ENCODE measurements at places on chromosomes 11 and 22.

- no peak for DNase-seq
Observed at GRCh38 chr11:10305964-10306918, 1.4 kb downstream of the ADM start.

- no peak for DNase-seq
Observed at GRCh38 chr11:119433358-119433725, 10.4 kb upstream of the THY1 start.

GRCh38 chr11:34886609-34887008 lies 29.6 kb downstream of the APIP start:
- no peak for DNase-seq

DNA sequence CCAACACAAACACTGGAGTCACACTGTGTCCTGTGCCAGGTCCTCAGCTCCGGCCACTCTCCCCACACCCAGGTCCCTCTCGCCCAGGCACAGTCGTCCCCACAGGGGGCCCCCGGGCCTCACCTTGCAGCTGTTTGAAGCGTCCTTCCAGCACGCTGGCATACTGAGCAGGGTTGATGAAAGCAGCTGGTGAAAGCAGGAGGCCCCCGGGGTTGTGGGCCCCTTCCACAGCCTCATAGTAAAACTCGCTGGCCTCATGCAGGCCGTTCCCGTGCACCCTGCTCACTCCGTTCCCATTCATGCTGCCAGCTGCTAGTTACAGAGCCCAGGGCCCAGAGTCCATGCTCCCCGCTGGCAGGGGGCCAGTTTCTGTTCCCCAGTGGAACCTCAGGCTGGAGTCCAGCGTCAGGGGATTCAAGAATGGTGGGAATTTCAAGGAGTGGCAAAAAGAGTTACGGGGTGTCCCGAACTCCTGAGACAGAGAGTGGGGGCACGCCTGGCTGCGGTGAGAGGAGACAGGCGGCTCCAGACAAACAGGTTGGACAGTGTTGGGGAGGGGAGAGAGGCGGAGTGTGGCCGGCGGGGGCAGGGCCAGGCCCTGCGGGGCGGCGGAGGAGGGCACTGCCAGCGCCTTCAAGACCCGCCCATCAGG lies 10.6 kb downstream of the SPTBN2 start:
- no peak for DNase-seq

GRCh38 chr22:49229483-49230193 lies 598.0 kb downstream of the BRD1 start:
- DNase-seq, result no peak

DNA sequence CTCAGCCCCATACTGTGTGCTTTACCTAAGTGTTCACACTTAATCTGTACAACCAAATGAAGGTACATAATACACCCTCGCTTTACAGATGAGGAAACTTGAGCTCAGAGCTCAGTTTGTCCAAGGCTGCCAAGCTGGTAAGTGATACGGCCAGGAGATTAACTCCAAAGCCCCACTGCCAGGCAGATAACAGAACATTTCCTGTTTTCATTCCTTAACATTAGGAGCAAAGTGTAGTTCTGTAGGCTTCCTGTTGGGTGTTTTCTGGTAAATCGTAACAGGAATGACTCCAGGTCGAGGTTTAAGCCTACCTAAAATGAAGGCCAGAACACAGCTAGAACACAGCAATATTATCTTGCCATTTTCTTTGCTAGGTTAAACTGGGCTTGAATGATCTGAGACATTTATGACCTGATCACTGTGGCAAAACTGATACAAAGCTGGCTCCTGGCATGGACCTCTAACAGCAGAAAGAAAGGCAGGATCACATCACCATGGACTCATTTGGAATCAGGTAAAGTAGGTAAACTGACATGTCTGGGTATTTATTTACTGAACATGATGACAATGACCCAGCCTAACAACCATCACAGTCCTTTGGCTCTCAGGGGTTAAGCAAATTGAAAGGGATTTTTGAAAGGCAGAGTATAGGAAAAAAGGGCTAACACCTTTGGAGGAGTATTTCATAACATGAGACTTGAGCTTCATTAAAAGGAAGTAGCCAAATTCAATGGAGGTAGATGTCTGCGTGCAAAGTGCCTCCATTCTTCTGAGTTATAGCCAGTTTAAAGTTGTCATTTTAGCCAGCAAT lies 3.9 kb upstream of the NUP50 start:
- DNase-seq, result no peak

DNA sequence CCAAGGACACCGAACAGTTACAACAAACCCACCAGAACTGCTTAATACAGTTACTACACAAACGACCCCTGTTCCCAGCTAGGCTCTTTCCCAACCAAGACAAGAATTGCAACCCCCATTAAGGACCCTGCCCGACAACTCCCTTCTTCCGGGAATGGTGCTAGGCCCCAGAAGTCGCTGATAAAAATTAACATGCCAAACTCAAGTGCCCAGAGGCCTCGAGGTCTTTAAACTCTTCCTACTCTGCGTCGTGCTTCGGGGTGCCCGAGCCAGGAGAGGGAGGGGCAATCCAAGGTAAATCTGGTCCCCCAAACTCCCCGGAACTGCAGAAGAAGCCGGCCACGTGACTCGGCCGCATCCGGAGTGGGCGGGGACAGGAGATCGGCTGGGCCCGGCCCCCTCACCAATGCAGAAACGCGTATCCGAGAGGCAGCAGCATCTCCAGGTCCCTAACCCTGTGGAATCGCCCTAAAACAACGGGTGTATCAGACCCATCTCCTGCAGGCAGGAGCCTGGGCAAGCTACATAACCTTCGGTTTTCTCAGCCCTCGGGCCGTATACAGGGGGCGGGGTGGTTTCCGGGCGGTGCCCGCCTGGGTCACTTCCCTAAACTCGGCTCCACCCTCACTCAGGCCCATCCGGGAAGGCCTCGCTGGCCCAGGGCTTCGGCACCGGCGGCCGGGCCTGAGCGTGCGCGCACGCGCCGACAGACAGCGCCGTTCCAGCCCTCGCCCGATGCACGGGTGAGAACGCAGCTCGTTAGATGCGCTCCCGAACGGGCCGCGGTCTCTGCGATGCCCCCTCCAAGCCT lies 1.1 kb downstream of the CFL1 start:
- peak; percentile 70 for DNase-seq

DNA sequence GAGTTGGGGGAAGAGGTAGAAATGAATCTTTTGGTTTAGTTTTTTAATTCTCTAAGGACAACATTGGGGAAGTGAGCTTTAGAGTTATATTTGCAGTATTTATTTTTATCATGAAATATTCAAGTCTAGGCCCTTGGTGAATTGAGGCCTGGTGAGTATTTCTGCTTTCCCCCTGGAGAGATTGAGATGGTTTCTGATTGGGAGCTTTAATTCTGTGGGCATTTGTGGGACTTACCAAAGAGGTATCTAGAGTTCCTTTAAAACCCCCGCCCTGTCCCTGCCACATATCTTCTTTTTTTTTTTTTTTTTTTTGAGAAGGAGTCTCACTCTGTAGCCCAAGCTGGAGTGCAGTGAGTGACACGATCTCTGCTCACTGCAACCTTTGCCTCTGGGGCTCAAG lies 9.6 kb downstream of the ACO2 start:
- no peak for DNase-seq

DNA sequence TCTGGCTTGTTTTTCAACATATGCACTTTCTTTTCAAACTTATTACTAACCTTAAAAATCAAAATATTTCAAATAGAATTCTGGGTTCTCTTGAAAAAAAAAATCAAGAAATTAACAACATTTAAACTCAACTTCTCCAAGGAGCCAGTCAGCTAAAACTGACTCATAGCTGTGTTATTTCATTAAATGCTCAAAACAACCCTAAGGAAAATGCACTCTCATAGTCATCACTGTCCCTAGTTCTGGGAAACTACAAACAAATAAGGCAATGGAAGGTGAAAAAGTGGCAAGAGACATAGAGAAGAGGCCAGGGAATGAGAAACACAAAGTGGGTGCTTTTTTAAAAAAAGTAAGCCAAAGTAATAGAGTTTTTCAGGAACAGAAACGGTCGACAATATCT lies 4.1 kb upstream of the ARHGAP20 start:
- DNase-seq, result no peak

GRCh38 chr11:11036185-11036847 lies 178.5 kb upstream of the ZBED5 start:
- DNase-seq, result no peak

- DNase-seq, result no peak
Observed at GRCh38 chr11:119778391-119779194, 49.6 kb upstream of the NECTIN1 start.

GRCh38 chr11:28209906-28210305 lies 101.7 kb downstream of the METTL15 start:
- no peak for DNase-seq

DNA sequence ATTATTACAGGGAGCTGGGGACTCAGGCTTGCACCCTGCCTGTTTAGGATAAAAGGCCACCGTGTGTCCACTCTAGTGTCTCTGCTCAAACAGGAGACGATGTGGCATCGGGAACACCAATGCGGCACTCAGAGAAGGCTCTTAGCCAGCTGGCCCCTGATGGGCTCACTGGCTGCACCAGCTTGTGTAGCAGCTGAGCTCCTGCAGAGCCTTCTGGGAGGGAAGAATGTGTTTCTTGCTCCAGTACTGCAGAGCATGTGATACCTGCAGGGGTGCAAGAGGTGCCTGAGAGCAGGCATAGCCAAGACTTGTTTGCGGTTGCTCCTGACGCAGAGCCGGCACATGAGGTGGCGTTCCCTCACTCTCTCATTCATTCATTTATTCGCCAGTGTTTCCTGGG lies 44.4 kb upstream of the KCNQ1OT1 start:
- DNase-seq, result no peak

- DNase-seq, result no peak
Observed at GRCh38 chr22:43852573-43853327, 9.6 kb downstream of the SULT4A1 start.

DNA sequence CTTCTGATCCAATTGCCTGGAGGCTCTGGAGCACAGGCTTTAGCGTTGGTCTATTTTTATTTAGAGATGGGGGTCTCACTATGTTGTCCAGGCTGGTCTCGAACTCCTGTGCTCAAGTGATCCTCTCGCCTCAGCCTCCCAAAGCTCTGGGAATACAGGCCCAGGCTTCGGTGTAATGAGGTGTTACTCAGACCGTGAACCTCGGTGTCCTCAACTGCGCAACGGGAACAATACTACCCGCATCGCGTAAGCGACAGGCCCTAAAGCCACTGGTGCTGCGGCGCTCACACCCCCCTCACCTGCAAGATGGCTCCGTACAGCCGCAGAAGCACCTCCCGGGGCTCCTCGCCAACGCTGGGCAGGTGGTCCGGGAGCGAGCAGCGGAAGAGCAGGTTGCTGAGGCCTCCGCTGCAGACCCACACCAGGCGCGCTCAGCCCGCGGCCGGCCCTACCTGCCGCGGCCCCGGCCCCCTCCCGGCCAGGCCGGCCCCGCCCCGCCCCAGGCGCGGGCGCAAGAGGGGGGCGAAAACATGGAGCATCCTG lies 628 bp downstream of the CHKB start:
- no peak for DNase-seq

GRCh38 chr11:12973528-12974181 lies 35.5 kb upstream of the RASSF10 start:
- DNase-seq, result no peak

- DNase-seq, result no peak
Observed at GRCh38 chr11:31139479-31139878, 230.1 kb downstream of the DCDC1 start.

- DNase-seq, result no peak
Observed at GRCh38 chr11:117410861-117411710, 83.4 kb downstream of the CEP164 start.

GRCh38 chr22:45717789-45718188 lies 46.2 kb downstream of the ATXN10 start:
- DNase-seq, result no peak

GRCh38 chr11:44950625-44951476 lies at the start of gene TP53I11:
TP53I11 (minus strand) TSS chr11:44950883; CDS start chr11:44938335, 12,548 bp downstream.
- DNase-seq, result peak; percentile 45

GRCh38 chr11:33557201-33557600 lies 143.4 kb downstream of the C11orf91 start:
- DNase-seq, result no peak

DNA sequence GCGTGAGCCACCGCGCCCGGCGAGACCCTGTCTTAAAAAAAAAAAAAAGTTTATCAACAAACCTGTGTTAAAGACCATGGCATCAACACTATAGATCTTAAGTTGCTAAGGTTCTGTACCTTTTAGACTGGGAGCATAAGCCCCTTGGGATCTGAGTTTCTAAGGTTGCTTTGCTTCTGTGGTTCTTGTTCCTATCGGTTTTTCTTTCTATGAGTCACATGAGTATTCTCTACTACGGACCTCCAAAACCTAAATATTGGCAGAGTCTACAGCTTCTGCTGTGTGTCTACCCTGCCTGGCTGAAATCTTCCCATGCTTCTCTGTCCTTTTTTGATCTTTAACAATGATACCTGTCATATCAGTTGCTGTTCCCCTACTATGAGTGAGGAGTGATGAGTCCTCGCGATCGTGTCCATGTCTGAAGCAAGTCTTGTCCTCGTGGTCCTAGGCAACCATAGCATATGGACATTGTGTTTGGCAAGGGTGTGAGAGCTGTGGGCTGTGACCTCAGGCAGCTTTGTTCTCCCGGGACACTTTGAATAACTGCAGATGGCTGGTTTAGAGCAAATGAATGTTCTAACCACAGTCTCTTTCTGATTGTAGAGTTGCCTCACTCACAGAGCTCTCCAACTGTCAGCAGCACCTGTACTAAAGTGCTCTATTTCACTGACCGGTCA lies 9.0 kb upstream of the DLAT start:
- no peak for DNase-seq

- no peak for DNase-seq
Observed at GRCh38 chr11:8234425-8234821, 29.3 kb downstream of the LMO1 start.

- DNase-seq, result no peak
Observed at GRCh38 chr11:16356761-16357393, 531 bp upstream of the SOX6 start.

DNA sequence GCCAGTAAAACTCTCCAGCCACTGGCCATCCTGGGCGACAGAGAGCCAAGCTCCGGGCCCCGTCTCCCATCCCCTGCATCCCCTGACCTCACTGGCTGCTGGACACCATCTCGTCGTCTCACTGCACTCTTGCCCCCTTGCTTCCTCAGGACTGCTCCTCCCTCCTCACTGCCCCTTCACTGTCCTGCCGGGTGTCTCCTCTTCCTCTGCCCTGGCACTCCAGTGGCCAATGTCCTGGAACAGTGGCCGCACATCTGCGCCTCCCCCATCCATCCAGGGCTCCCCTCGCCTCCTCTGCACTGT lies 800.4 kb downstream of the BRD1 start:
- DNase-seq, result no peak

GRCh38 chr11:134349109-134349801 lies 17.5 kb downstream of the GLB1L2 start:
- no peak for DNase-seq

GRCh38 chr11:2567026-2567671 lies 122.3 kb downstream of the KCNQ1 start:
- no peak for DNase-seq

DNA sequence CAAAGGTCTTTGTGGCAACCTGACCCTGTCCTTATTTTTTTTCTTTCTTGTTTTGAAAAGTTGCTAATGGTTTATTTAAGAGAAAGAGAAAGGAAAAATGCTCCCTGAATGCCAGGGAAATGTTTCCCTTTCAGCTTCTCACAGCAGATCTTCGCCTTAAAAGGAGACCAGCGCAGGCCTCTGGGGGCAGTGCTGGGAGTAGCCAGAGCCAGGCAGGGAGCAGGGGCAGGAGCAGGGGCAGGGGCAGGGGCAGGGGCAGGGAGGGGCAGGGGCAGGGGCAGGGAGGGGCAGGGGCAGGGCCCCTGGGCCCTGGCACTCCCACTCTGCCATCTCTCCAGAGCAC lies 5.1 kb downstream of the MOB2 start:
- DNase-seq, result no peak

GRCh38 chr22:18005201-18005926 lies 19.0 kb downstream of the MICAL3 start:
- DNase-seq, result no peak

GRCh38 chr11:5818245-5818886 lies 9.6 kb downstream of the OR52N2 start:
- DNase-seq, result no peak
